ENCODE measurements at places on chromosomes 7 and 10.

DNA sequence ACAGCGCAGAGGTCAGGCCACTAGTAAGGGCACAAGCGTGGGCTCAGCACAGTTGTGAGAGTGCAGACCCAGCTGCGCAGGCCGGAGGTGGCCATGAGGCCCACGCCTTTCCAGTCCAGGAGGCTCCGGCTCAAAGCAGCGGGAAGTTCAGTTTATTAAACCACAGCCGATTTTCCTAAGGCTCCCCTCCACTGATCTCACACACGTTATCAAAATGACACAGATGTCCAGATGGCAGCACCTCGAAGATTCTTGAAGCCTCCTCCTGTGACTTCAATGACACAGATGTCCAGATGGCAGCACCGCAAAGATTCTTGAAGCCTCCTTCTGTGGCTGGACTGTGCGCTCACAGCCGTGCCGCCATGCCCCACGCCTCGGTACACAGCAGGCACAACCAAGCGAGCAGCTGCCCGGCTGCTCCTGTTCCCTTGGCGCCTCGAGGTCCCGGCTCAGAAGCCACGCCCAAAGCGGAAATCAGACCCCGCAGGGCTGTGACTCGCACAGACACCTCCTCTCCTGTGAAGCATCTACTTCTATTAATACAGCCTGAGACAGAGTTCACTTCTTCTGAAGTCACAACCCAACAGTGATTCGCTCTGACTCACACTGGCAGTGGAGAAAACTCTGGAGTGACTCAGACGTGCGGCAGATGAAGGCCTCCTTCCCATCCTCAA is 122.7 kb downstream of the MAD1L1 start:
- DNase-seq = peak; percentile 61

- DNase-seq = no peak
Observed at GRCh38 chr10:97229322-97230015, 43.7 kb upstream of the SLIT1 start.

GRCh38 chr7:49403844-49404243 is 369.6 kb upstream of the VWC2 start:
- DNase-seq = no peak

DNA sequence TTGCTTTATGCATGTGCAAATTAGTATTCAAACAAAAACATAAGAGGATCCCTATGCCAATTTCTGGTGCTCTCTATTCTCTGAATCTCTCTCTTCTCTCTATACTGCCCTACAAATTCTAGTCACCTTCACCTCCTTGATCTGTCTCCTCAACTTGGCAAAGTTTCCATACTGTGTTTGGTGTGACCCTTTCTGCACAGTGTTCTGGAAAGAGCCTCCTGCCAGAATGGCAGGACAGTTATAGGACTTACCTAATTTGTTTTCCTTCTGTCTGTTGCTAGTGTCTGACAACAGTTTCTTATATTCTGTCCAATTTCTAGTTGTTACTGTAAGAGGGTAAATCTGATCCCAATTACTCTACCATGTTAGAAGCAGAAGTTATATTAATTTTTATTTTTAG is 34.3 kb downstream of the MAPK8 start:
- DNase-seq = no peak

- DNase-seq = no peak
Observed at GRCh38 chr10:43123361-43124093, 14.7 kb upstream of the CSGALNACT2 start.

DNA sequence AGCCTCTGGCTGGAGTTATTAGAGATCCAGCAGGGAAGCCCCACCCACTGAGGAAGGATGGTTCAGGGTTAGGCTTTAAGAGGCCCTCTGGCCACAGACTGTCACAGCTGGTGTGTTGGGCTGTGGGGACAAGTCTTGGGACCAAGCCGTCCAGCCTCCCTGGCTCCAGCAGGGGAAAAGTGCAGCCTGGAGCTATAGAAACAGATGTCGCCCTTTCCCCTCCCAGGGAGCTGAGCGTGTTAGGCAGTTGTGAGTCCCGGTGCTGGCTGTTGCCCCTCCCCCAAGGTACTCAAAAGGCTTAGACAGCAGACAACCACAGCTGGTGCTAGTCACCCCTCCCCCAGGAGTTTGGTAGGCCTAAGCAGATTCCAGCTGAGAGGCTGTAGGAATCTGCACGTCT is 143.4 kb downstream of the TMEM168 start:
- no peak for DNase-seq

- no peak for DNase-seq
Observed at GRCh38 chr7:10718768-10719167, 254.9 kb upstream of the PHF14 start.

GRCh38 chr10:110751850-110752249 is 107.7 kb downstream of the RBM20 start:
- DNase-seq = no peak

GRCh38 chr7:131241386-131241785 is 86.3 kb upstream of the MKLN1 start:
- no peak for DNase-seq

DNA sequence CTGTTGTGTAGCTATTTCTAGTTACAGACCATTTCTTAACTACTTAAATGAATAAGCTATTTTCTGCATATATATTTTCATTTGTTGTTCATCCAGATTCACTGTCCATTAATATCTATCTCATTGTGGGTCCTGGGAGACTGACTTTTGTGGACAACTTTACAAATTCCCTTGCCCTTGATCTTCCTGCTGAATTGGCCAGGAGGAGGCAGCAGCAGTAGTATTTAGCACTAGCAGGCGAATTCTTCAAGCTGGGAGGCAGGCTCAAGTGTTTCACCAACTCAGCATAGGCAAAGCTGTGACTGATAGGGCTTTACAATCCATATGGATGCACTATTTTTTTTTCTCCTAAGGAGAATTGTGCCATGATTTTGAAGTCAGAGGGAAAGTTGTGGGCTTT is 461.0 kb upstream of the NRG3 start:
- no peak for DNase-seq
